ENCODE measurements at places on chromosomes 12 and 14. TPM values are rescaled to one million over a fixed set of nuclear protein-coding genes. Genes with fewer than 3 reads are reported as not detected.

Gene C12orf75
- total RNA-seq = 60.7 TPM

Gene DEPDC4
- 0.44 TPM for total RNA-seq

Gene GZMB
- total RNA-seq = not detected

Gene SDS
- total RNA-seq = not detected

Gene NR1H4
- total RNA-seq = not detected

Gene HCAR2
- total RNA-seq = not detected

Gene ABCD4
- total RNA-seq = 81.6 TPM

Gene GNB3
- 9.4 TPM for total RNA-seq

Gene HRK
- total RNA-seq = not detected

Gene REC8
- 29.6 TPM for total RNA-seq

Gene TPPP2
- total RNA-seq = not detected

Gene KCNK10
- total RNA-seq = not detected

Gene ZDHHC22
- total RNA-seq = 0.24 TPM

Gene OTOGL
- total RNA-seq = 2.0 TPM

Gene NABP2
- 42.4 TPM for total RNA-seq

Gene NPFF
- not detected for total RNA-seq

Gene CMKLR1
- total RNA-seq = not detected

Gene KRT71
- not detected for total RNA-seq

Gene KRT79
- total RNA-seq = not detected

Gene CAPZA3
- not detected for total RNA-seq

Gene DENND5B
- 18.3 TPM for total RNA-seq

Gene AHNAK2
- 68.7 TPM for total RNA-seq

Gene C12orf76
- total RNA-seq = 11.9 TPM

Gene TFCP2
- 28.6 TPM for total RNA-seq

All from endothelial cell of umbilical vein (primary cell).